NCI-H2081 treated with DMSO at 0.1 percent for 48 hours (cell line): ENCODE measurements at places on chromosomes 7 and 10.

- DNase-seq = no peak
Measured at GRCh38 chr7:25846722-25847121, 305.3 kb upstream of the NFE2L3 start.

- DNase-seq = peak; percentile 84
Measured at GRCh38 chr7:2353936-2354185, 766 bp upstream of the EIF3B start.

DNA sequence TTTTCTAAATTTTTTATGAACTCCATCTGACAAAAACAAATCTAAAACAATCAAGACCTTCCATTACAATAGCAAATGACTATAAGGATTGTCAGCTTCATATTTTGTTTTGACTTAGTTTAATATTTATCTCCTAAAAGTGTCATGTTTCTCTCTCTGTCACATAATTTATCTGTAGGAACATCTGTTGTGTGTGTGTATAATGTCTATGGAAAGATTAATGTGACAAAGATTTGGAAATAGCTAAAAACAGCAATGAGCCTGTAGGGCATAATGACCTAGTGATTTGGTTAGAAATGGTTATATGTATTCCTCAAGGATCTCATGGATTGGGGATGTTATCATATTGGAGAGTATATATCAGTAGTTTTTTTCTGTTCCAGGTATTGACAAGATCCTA is 69.6 kb upstream of the MDFIC start:
- DNase-seq = no peak

DNA sequence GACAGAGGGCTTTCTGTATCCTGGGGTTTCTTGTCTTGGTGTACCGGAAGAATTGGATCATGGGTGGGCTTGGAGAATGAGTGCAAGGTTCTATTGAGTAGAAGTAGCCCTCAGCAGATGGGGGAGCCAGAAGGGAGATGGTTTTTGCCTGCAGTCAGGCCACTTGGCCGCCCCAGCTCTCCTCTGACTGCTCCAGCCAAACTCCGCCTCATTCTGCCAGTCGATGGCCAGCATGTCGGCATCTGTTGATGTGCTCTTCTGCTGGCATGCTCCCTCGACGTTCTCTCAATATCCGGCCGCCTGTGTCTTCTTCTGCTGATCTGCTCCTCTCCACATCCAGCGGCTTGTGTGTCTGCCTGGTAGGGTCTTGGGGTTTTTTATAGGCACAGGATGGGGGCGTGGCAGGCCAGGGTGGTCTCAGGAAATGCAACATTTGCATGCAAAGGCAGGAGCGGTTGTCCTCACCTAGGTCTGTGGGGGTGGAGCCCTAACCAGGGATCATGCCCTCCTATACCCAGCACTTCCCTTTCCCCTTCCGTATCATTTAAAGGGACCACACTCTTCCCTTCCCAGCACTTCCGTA is 40.2 kb upstream of the TNS3 start:
- DNase-seq = no peak

- DNase-seq = no peak
Measured at GRCh38 chr10:84447701-84448400, 119.5 kb downstream of the CCSER2 start.

DNA sequence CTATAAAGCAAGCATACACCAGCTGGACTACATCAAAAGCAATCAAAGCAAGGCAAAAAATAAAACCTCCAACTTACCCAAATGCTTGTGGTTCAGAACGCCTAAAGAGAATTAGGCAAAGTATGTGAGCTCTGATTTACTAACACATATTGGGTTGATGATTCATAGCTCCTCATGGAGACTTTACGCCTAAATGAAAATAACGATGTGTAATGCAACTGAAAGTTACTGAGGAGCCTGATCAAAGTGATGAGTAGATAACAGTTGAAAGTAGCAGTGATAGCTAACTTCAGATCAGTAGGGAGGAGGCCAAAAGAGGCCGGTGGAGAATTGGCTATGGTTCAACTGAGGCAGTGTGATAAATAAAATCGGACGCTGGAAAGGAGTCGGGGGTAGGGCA is 85.0 kb downstream of the MPP7 start:
- DNase-seq = no peak
